ENCODE measurements at places on chromosomes 11 and 22.
A peak's percentile ranks its signal among the peaks of the same experiment; 100 is the strongest.

- DNase-seq = peak; percentile 38
Measured at GRCh38 chr11:112216561-112217105, 9.6 kb upstream of the PTS start.

GRCh38 chr11:3104051-3104714 is 47.0 kb upstream of the CARS1 start:
- no peak for DNase-seq

GRCh38 chr11:14460147-14460546 is 39.5 kb downstream of the COPB1 start:
- no peak for DNase-seq

DNA sequence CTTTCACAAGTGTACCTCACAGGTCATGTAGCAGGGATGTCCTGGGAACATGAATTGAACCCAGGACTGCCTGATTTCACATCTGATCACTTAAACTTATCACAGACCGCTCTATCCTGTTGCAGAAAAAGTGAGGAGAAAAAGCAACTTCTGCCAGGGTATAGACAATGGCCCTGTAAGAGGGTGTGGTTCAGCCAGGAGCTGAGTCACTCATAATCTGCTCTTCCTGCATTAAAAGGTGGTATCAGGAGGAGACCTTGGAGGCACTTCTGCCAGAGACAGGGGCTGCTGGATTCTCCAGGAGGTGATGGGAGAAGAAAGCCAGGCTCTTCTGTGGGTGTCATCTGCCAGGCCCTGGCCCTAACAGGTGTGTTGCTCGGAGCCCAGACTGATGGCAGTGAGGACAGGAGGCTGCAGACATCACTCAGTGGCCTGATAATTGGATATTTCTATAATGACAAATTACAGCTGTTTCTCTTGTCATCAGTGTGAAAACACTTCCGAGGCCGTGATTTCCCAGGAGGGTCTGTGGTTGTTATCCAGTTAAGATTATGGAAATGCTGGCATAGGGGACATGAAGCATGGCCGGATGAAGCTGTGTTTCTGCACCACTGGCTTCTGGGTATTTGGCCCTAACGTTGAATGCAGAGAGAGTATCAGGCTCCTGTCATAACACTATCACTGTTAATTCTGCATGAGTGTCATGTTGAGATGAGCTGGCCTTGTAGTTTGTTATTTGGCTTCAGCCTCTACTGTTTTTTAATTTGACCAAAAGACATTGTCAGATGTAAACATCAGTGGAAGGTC is 125.1 kb upstream of the ZBED5 start:
- peak; percentile 6 for DNase-seq

- DNase-seq = no peak
Measured at GRCh38 chr11:130608287-130608686, 159.8 kb downstream of the ADAMTS15 start.

- DNase-seq = no peak
Measured at GRCh38 chr11:35810045-35810645, 133.7 kb upstream of the LDLRAD3 start.

DNA sequence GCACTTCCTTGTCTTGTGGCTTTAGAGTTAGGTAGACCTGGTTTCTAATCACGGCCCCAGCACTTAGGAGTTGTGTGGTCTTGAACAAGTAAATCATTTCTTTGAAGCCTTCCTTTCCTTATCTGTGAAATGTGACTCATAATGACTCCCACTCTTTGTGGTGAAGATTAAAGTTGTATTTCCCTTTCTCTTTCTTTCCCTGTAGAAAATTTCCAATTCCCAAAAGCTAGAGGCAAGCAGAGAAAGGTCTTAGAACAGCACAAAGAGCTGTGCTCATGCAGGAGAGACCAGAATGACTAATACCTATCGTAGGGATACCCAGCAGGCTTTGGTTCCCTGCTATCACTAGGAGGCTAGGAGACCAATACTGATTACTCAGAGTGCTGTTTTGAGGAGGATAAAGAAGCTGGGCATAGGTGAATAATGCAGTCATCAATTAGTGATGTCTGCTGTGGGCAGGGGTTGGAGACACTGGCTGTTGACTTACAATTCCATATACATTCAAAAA is 270.7 kb upstream of the SYN3 start:
- peak; percentile 51 for DNase-seq

GRCh38 chr11:122663764-122664163 is 8.2 kb downstream of the UBASH3B start:
- DNase-seq = no peak

DNA sequence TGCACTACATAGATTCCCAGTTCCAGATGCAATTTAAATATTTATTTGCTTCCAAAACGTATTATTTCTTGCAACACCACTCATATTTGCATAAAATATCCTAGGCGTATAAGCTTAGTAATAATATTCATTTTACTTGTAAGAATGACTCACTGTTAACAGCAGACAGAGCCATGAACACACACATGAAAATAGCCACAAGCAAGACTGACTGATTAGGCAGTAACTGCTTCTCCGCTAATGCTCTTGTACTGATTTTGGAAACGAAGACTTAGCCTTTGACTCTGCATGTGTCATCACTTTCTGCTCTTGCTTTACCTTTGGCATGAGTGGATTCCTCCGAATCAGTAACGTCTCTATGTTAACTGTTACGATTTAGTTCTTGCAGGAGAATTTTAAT is 6.0 kb downstream of the OR10Q1 start:
- DNase-seq = no peak

DNA sequence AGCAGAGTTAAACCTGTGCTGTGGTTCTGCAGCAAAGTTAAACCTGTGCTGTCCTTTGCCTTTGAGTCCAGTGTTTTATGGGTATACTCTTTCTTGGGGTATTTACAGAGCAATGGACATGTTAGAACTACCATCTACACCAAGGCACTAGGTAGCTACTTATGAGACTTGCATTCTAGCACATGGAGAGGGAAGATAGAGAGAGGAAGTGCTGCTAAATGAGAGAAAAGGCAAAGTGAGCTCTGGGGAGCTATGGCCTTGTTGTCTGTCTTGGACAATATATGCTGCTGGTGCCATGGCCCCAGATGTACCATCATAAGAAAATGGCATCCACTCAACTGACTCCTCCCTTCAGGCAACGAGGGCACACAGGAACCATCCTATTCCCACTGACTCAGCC is 91.5 kb downstream of the SLC1A2 start:
- no peak for DNase-seq

GRCh38 chr11:123681030-123681429 is 26.6 kb upstream of the SCN3B start:
- no peak for DNase-seq

- no peak for DNase-seq
Measured at GRCh38 chr11:28521075-28521474, 412.9 kb downstream of the METTL15 start.

DNA sequence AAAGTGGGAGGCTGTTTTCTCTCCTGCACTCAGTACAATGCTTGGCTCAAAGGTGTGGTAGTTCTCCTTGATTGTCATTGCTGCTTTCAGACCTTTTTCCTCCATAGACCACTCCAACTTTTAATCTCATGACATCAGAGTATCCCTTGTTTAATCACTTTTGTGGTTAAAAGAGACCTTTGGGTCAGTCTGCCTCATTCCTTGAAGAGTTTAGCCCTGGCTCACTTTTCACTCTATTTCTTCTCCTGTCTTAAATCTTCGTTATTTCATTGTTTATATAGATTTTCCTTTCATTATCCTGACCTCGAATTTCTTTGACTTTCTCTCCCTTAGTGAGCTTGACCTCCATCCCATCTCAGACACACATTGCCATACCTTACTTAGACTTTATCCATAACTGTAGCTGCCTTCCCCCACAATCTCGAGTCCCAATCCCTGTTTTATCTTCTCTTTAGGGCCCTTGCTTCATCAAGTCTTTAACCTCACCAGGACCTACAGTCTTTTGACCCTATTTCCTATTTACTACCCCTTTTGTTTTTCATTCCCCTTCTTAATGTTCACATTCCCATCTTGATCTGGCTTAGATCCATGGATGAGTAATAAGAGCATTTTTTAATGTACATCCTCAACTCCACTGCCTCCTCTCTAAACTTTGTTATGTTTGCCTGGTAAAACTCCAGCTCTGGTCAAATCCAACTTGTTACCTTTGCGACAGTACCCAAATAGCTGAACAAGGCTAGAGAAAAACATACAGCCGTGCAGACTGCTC is 9.5 kb downstream of the ATXN10 start:
- DNase-seq = peak; percentile 40

DNA sequence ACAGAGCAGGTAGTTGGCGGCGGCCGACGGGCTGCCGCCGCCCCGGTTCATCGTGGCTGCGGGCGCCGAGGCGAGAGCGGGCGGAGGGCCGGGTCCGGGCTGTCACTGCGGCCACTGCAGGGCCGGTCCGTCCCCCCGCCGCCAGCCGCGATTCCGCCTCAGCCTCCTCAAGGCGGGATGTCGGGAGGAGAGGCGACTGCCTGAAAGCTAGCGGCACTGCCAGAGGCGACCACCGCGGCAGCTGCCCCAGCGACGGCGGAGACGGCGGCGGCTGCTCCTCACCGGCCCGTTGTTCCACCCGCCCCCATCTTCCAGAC is 234 bp downstream of the SESN3 start:
- DNase-seq = no peak

- no peak for DNase-seq
Measured at GRCh38 chr22:37230673-37231405, 13.2 kb downstream of the RAC2 start.

DNA sequence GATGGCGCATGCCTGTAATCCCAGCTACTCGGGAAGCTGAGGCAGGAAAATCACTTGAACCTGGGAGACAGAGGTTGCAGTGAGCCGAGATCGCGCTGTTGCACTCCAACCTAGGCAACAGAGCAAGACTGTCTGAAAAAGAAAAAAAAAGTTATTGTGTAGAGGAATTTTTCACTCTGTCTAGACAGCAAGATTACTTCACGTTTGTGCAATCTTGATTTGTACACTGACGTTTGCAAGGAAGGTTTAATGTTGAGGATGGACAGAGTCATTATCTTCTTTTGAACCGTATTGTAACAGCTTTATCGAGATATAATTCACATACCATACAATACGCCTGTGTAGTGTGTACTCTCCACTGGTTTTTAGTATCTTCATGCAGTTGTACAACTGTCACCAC is 3.7 kb downstream of the CTTN start:
- DNase-seq = peak; percentile 28

DNA sequence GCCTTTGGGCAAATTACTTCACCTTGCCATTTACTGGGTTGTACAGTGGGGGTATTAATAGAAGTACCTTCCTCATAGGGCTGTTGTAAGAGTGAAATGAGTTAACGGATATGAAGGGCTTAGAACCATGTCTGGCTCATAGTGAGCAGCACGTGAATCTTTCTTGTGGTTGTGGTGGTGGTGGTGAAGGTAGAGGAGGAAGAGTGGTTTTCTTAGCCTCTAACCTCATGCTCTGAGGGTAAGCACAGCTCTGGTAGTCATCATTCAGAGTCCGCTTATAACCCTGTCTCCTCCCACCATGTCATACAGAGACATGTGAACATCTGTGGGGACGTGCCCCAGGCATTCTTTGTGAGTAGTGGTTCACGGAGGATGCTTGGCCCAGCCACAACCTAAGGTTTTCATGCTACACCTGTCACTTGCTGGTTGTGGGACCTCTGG is 43.6 kb downstream of the TEAD1 start:
- DNase-seq = no peak

DNA sequence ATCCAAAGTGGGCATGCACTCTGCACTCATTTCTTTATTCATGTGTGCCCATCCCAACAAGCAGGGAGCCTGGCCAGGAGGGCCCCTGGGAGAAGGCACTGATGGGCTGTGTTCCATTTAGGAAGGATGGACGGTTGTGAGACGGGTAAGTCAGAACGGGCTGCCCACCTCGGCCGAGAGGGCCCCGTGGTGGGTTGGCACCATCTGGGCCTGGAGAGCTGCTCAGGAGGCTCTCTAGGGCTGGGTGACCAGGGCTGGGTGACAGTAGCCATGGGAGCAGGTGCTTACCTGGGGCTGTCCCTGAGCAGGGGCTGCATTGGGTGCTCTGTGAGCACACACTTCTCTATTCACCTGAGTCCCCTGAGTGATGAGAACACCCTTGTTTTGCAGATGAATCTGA is 129.3 kb upstream of the B3GAT1 start:
- DNase-seq = no peak

- DNase-seq = no peak
Measured at GRCh38 chr22:41000941-41001721, 50.0 kb downstream of the RBX1 start.

DNA sequence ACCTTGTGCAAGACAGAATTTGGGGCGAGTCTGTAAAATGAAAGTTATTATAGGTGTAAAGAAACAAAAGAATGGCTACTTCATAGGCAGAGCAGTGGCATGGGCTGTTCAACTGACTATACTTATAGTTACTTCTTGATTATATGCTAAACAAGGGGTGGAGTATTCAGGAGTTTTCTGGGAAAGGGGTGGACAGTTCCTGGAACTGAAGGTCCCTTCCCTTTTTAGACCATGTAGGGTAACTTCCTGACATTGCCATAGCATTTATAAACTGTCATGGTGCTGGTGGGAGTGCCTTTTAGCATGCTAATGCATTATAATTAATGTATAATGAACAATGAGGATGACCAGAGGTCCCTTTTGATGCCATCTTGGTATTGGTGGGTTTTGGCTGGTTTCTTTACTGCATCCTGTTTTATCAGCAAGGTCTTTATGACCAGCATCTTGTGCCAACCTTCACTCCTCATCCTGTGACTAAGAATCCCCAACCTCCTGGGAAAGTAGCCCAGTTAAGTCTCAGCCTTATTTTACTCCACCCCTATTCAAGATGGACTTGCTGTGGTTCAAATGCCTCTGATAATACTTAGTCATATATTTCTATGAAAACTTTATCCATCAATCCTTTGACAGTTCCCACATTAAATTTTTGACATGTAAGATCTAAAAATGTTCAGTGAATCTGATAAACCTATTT is 118.6 kb downstream of the ARHGAP42 start:
- peak; percentile 42 for DNase-seq

DNA sequence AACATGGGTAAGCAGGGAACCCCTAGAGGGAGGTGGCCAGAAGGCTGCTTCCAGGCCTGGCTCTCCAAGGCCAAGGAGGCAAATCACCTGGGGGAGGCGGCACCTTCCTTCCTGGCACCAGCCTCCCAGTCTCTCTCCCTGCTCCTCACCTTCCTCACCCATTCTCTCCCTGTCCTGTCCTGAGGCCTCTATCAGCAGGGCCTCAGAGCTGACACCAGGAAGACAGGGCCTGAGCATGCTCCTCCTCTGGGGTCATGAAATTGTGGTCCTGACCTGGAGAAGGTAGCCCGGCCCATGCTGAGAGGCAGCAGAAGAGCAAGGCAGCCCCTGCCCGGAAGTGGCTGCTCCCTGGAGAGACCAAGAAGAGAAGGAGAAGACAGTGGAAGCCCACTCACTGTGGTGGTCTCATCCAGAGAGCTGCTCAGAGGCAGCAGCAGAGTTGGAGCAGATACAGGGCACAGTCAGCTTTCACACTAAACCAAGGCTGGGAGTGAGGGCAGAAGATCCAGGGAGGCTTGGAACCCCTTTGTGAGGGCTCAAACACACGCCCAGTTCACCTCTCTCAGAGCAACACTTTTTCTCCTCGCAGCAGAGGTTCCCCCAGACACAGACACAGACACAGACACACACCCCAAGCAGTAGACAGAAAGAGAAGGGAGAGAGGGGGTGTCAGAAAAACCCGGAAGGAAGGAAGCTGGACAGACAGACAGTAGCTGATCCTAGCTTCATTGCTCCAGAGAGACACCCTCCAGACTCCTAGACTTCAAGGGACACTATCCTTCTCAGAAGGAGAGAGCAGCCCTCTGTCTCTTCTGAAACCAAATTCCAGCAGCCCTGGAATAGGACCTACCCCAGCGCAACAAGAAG is 1.8 kb downstream of the BCL9L start:
- no peak for DNase-seq

All from fibroblast of pulmonary artery (primary cell).